ENCODE measurements at places on chromosomes 6 and 20. TPM values are rescaled to one million over a fixed set of nuclear protein-coding genes. Genes with fewer than 3 reads are reported as not detected.

TRIM31 gene
- not detected for total RNA-seq

- no peak overlapping the region for H3K27ac ChIP-seq
- no peaks in the 10 kb centered on the region for H3K36me3 ChIP-seq
- DNase-seq: no peak
- no peaks in the 10 kb centered on the region for H3K4me1 ChIP-seq
Observed at GRCh38 chr20:40963505-40963845, 65.1 kb upstream of the TOP1 start.

- DNase-seq: no peak
- no peak overlapping the region for H3K27ac ChIP-seq
- no peak overlapping the region for H3K4me3 ChIP-seq
- H3K36me3 ChIP-seq: no peaks in the 10 kb centered on the region
- H3K27me3 ChIP-seq: no peaks in the 10 kb centered on the region
Observed at GRCh38 chr20:50344232-50345071, 153.8 kb downstream of the CEBPB start.

DNA sequence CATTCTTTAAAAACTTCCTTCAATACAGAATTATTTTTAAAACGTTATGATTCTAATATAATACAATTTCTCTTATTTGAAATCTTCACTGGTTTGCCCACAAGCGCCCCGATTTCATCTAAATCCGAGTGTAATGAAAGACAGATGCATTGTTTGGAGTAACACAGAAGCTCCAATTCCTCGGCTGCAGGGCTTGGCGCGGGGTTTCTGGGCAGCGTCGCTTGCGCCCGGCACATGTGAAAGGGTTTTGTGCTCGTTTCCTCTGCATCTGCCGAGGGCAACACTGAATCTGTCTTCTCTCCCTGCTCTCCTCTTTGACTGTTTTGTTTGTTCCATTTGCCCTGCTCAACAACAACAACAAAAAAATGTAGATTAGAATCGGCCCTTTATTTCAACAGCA lies 248.6 kb upstream of the QKI start:
- H3K36me3 ChIP-seq: no peaks in the 10 kb centered on the region
- no peak overlapping the region for H3K4me3 ChIP-seq

PGC gene
- not detected for total RNA-seq

SLPI gene
- 32.0 TPM for total RNA-seq

PTCRA gene
- total RNA-seq: not detected

OTOR gene
- total RNA-seq: not detected

DNA sequence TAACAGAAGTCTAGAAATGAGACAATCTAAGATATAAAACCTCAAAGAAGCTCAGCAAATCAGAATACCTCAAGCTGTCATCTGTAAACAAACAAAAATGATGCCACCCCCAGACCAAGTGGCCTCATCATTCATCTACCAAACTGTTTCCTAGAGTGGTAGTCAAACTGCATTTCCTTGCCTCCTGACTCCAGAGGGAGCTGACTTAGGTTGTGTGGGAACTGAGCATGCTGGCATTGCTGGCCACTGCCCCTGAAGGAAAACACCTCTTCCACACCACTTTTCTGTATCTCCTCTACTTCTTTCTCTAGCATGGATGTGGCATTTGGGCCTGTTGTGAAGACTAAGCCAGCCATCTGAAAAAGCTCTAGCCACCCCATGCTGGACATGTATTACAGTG lies 56.3 kb downstream of the ZHX3 start:
- H3K36me3 ChIP-seq: no peaks in the 10 kb centered on the region
- H3K4me1 ChIP-seq: peaks cover 8% of the 10 kb centered on the region
- no peaks in the 10 kb centered on the region for H3K27me3 ChIP-seq
- no peak for DNase-seq

DNA sequence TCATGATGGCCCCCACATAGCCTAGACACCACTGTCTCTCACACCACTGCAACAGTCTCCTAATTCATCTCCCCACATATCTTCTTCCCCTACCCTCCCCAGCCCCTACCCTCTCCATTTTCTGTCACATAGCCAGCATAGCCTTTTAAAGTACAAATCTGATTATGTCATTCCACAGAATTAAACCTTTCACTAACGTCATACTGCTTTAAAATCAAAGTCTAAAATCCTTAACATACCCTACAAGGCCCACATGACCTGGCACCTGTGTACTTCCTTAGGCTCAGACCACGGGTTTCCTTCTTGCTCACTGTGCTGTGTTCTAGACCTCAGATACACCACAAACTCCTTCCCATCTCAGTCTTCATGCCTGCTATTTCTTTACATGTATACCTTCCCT lies 5.9 kb downstream of the OSTM1 start:
- no peaks in the 10 kb centered on the region for H3K27me3 ChIP-seq
- H3K4me3 ChIP-seq: no peak overlapping the region
- peaks cover 7% of the 10 kb centered on the region for H3K4me1 ChIP-seq
- no peak for DNase-seq
- no peak overlapping the region for H3K27ac ChIP-seq

DNA sequence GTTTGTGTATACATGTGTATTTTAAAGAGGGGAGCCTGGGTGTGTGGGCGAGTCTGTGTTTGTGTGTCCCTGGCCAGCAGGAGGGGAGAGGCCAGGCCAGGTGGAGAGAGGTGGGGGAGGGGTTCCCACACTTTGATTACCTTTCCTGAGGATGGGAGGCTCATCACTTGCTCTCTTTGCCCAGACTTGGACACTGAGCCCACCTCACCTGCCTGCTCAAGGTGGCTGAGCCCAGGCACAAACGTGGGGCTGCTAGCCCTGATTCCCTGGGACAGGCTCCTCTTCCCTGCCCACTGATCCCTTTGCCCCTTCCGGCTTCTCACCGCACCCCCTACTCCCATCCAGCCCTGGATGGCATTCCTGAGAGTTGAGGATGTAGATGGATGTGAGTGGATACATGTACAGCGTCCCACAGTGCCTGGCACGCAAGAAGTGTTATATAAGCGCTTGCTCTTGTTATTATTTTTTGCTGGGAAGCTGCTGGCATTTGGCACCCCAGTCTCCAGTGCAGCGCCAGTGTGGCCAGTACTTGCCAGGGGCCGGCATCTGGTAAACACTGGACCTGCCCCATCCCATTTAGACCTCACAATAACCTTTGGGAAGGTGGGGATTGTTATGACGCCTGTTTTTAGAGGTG lies 2.7 kb downstream of the CEBPB start:
- DNase-seq: peak; percentile 46
- peak overlapping the region; percentile 95 for H3K4me3 ChIP-seq
- H3K36me3 ChIP-seq: peaks cover 18% of the 10 kb centered on the region
- peak overlapping the region; percentile 98 for H3K27ac ChIP-seq
- no peaks in the 10 kb centered on the region for H3K27me3 ChIP-seq
- H3K4me1 ChIP-seq: peaks cover 34% of the 10 kb centered on the region

- no peaks in the 10 kb centered on the region for H3K36me3 ChIP-seq
- H3K4me3 ChIP-seq: no peak overlapping the region
- H3K27ac ChIP-seq: no peak overlapping the region
Observed at GRCh38 chr6:98463038-98464000, 371.1 kb upstream of the POU3F2 start.

BLOC1S5 gene
- total RNA-seq: 18.0 TPM

DNA sequence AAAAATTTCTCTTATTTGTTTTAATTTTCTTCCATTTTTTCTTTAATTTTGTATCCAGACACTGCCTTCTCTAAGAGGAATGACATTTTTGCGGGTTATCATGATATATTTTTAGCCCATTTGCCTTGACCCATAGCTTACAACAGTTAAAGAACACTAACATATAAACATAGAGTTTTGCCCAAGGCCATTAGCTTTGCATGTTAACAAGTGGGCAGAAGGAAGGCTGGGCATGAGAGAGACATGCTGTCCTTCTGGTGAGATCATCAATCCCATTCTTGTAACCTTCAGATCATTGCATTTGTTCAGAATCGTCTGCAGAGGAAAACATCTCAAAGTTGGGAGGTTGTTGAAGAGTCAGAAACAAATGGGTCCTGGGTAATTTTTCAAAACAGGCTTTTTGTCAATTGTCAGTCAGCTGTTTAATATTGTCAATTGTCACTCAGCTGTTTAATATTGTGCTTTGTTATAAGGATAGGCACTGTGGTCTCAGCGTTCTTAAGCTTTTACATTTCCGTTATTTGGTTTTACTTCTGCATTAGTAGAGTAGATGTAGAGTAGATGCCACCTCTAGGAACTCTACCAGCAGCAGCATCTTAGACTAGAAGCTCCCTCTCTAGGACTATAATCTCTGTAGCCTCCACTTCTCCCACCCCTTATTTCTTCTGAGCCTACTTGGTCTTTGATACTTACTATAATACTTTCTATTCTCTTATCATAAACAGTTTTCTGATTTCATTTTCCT lies 243.1 kb downstream of the ESR1 start:
- no peak for DNase-seq
- H3K36me3 ChIP-seq: no peaks in the 10 kb centered on the region
- no peak overlapping the region for H3K4me3 ChIP-seq
- H3K27ac ChIP-seq: no peak overlapping the region
- no peaks in the 10 kb centered on the region for H3K27me3 ChIP-seq
- H3K4me1 ChIP-seq: no peaks in the 10 kb centered on the region

GJA1 gene
- total RNA-seq: 219 TPM

DNA sequence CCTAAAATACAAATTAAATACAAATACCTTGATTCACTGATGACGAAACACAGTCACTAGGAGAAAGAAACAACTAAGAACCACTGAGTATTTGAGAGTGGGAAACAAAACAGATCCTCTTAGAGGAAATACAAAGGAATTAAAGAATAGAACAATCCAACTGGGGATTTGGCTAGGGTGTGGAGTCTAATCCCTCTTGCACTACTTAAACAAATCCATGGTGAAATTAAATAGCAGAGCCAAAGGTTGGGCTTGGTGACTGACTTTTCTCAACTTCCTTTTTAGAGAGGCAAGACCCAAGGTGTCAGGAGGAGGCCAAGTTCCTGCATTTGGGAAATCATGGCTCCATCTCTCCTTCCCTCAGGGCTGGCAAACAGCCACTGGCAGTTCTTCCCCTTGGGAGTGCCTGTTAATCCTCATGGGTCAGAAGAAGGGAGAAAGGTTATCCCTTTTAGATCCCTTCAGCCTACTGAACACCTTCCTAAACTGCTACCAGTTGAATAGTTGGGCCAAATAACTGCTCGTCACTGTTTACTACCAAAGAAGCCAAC lies 101.2 kb upstream of the TRAF3IP2 start:
- no peak overlapping the region for H3K4me3 ChIP-seq
- H3K4me1 ChIP-seq: peaks cover 11% of the 10 kb centered on the region
- DNase-seq: no peak
- no peak overlapping the region for H3K27ac ChIP-seq
- H3K27me3 ChIP-seq: no peaks in the 10 kb centered on the region
- H3K36me3 ChIP-seq: peaks cover 16% of the 10 kb centered on the region

STK38 gene
- total RNA-seq: 11.9 TPM

DNA sequence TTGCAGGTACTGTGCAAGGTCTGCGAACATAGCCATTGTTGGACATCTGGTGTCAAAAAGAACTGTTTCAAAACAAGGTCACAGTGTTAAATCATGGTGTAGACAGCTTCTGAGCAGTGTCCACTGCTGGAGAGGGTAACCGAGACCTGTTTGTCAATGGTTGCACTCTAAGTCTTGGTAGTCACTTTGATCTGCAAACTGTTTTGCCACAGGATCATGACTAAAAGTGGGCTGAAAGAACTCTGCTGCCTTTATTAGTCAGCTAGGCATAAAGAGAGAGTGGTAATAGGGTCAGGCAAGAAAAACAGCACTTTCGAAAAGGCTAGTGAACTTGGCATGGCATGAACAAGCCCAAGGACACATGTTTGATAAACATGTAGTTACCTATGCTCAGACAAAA lies 552.3 kb upstream of the CITED2 start:
- no peaks in the 10 kb centered on the region for H3K27me3 ChIP-seq
- H3K27ac ChIP-seq: no peak overlapping the region
- no peak for DNase-seq
- H3K36me3 ChIP-seq: no peaks in the 10 kb centered on the region
- no peak overlapping the region for H3K4me3 ChIP-seq

GRCh38 chr6:72819609-72820008 lies 197.7 kb downstream of the KCNQ5 start:
- no peaks in the 10 kb centered on the region for H3K36me3 ChIP-seq
- H3K4me3 ChIP-seq: no peak overlapping the region
- no peak overlapping the region for H3K27ac ChIP-seq

- no peak overlapping the region for H3K4me3 ChIP-seq
- H3K27me3 ChIP-seq: no peaks in the 10 kb centered on the region
- no peak overlapping the region for H3K27ac ChIP-seq
- no peak for DNase-seq
- H3K4me1 ChIP-seq: peaks cover 13% of the 10 kb centered on the region
- no peaks in the 10 kb centered on the region for H3K36me3 ChIP-seq
Observed at GRCh38 chr6:136548582-136549299, 1.5 kb downstream of the MAP7 start.

DNA sequence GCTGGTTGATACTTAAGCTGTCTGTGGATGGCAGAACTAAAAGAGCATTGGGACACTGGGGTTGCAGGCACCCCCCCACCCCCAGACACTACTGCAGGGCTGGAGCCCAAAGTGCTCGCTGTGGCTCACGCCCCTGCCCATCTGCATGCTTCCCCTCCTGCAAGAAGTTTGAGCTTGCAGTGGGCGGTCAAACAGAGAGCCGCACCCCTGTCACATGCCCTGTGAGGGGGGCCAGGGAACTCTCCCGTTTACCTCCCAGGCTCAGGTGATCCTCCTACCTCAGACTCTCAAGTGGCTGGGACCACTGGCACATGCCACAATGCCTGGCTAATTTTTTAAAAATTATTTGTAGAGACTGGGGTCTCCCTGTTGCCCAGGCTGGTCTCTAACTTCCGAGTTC lies 63.3 kb downstream of the RIOK1 start:
- H3K4me1 ChIP-seq: no peaks in the 10 kb centered on the region
- H3K27ac ChIP-seq: no peak overlapping the region
- H3K4me3 ChIP-seq: no peak overlapping the region
- no peaks in the 10 kb centered on the region for H3K27me3 ChIP-seq

GRCh38 chr6:14910692-14911547 lies 334.9 kb upstream of the JARID2 start:
- H3K4me3 ChIP-seq: no peak overlapping the region
- no peaks in the 10 kb centered on the region for H3K27me3 ChIP-seq
- DNase-seq: no peak
- H3K36me3 ChIP-seq: no peaks in the 10 kb centered on the region
- no peaks in the 10 kb centered on the region for H3K4me1 ChIP-seq

DNA sequence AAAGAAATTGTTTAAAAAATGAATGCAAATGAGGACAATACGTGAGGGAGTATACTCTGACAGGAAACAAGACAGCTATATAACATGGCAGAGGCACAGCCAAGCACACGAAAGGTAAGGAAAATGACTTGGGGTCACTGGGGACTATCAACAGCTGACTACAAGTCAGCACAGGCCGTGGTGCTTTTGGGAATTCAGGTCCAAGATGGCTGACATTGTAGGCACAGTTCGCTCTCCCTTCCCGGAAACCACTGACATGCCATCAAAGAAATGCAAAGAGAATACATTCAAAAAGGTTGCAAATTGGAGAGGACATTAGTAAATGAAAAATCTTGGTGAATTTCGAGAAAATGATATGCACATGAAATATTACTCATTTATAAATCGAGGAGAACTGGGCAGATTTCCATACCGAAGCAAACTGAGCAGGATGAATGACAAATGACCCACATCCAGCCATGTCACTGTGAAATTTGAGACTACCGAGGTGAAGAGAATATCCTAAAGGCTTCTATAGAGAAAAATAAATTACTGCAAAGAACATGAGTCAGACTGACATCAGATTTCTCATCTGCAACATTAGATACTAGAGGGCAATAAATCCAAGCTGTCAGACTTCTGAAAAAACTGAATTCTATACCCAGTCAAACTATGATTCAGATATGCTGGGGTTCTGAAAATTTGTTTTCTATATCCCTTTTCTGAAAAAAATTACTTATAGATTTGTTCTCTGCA lies 391.1 kb downstream of the BTBD9 start:
- H3K27me3 ChIP-seq: no peaks in the 10 kb centered on the region
- H3K4me1 ChIP-seq: no peaks in the 10 kb centered on the region
- no peak overlapping the region for H3K27ac ChIP-seq
- H3K4me3 ChIP-seq: no peak overlapping the region
- no peak for DNase-seq

CST7 gene
- total RNA-seq: 3.6 TPM

Measured in thyroid gland (tissue), 4 donors.